ENCODE measurements at places on chromosomes 13 and 19. TPM values are rescaled to one million over a fixed set of nuclear protein-coding genes. Genes with fewer than 3 reads are reported as not detected.

The CCDC194 gene
- total RNA-seq: 0.76 TPM

The RFX2 gene
- total RNA-seq: 18.9 TPM

The CD209 gene
- total RNA-seq: not detected

The NRTN gene
- 7.8 TPM for total RNA-seq

The ZNF441 gene
- total RNA-seq: 5.7 TPM

The TMPRSS9 gene
- not detected for total RNA-seq

The PROZ gene
- total RNA-seq: not detected

The CACNG8 gene
- total RNA-seq: not detected

The GZMM gene
- 0.72 TPM for total RNA-seq

The CLC gene
- total RNA-seq: 0.83 TPM

The CLEC11A gene
- total RNA-seq: 31.4 TPM

The ZNF493 gene
- 11.7 TPM for total RNA-seq

The KLHL26 gene
- 13.3 TPM for total RNA-seq

The PODNL1 gene
- total RNA-seq: 0.40 TPM

The ATXN8OS gene
- not detected for total RNA-seq

The ZNF132 gene
- not detected for total RNA-seq

The METTL21C gene
- not detected for total RNA-seq

The IGFL1 gene
- total RNA-seq: not detected

The RFXANK gene
- total RNA-seq: 176 TPM

The CGB8 gene
- not detected for total RNA-seq

The LILRB3 gene
- total RNA-seq: not detected

The FCGBP gene
- 1.5 TPM for total RNA-seq

The EHD2 gene
- 32.2 TPM for total RNA-seq

The CHST8 gene
- 0.11 TPM for total RNA-seq

The VSTM1 gene
- not detected for total RNA-seq

The PRRG2 gene
- total RNA-seq: 1.1 TPM

Data from K562 (cell line).